A549 treated with RU486 at 1 μM for 4 hours (cell line): ENCODE measurements at places on chromosomes 11 and 22. TPM values are rescaled to one million over a fixed set of nuclear protein-coding genes. Genes with fewer than 3 reads are reported as not detected.

Gene CARD16
- 0.29 TPM in 1 of 5 replicates, not detected in the others for total RNA-seq

Gene GUCY1A2
- 0.02 to 0.13 TPM (median 0.06 TPM) in 4 of 5 replicates, not detected in the other for total RNA-seq

Gene USP2
- total RNA-seq: 0.18 to 0.62 TPM (median 0.28 TPM) in 5 replicates

Gene RAG2
- not detected in 5 replicates for total RNA-seq

Gene POTEH
- total RNA-seq: not detected in 5 replicates

Gene RASSF10
- 7.0 to 9.4 TPM (median 7.6 TPM) in 5 replicates for total RNA-seq

Gene SHANK3
- 3.0 to 6.1 TPM (median 4.6 TPM) in 5 replicates for total RNA-seq

Gene RIBC2
- total RNA-seq: 2.6 to 3.2 TPM (median 2.8 TPM) in 5 replicates

Gene RFPL3
- total RNA-seq: not detected in 5 replicates

Gene VWCE
- 0.50 to 0.81 TPM (median 0.74 TPM) in 5 replicates for total RNA-seq

Gene OR5P2
- total RNA-seq: not detected in 5 replicates
